Sigmoid colon (tissue), 7 donors: ENCODE measurements at places on chromosomes 3 and 15.
A peak's percentile ranks its signal among the peaks of the same experiment; 100 is the strongest.

GRCh38 chr3:15151166-15151565 is 52.2 kb upstream of the RBSN start:
- no peak for DNase-seq

- no peak for DNase-seq
These were observed 16.4 kb downstream of the SMAD6 start for GRCh38 chr15:66718220-66718988.

- no peak for DNase-seq
These were observed 40.9 kb upstream of the FAM3D start for GRCh38 chr3:58707390-58707930.

DNA sequence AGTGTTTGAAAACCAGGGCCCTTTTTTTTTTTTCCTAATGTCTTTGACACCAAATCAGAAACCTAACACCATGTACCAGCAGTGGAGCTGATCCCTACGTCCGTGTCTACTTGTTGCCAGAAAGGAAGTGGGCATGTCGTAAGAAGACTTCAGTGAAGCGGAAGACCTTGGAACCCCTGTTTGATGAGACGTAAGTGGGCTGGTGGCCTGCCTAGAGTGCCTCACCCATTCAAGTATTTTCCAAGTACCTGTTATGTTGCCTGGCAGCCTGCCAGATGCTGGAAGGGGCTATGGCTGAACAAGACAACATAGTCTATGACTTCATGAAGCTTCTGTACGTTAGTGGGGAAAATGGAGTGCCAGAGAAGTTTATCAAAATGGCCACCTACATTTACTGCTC is 39.7 kb downstream of the ESYT3 start:
- peak; percentile 66 for DNase-seq

GRCh38 chr15:74301583-74302361 is 65.6 kb downstream of the CCDC33 start:
- no peak for DNase-seq

- DNase-seq = no peak
These were observed 10.8 kb downstream of the PLD1 start for GRCh38 chr3:171799501-171799900.
